T-helper 22 cell (primary cell): ENCODE measurements at places on chromosomes 13 and 19.

DNA sequence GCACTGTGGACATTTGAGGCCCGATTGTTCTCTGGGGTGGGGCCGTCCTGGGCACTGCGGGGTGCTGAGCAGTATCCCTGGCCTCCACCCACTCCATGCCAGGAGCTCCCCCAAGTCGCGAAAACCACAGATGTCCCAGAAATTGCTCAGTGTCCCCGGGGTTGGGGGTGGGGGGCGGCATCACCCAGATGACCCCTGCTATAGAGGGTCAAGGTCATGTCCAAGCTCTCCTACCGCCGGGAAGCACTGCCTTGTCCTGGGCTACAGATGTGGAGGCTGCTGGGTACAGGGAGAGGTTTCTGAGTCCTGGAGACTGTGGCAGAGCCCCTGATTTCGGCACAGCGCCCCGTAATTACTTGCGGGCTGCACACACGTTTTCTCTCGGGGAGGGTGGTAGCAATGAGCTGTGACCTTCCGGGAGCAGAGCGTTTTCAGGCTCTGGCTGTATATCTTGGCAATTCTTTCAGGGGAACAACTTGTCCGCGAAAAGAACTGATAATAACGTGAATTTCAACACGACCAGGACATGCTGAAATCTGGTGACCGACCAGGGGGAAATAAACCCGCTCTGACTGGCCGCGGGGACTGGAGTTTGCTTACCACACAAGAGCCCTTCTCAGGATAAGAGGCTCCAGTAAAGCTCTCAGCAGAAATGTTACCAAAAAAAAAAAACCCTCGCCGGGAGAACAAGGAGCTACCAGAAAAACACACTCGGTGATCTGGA, 68.1 kb downstream of the GNG7 start:
- DNase-seq: no peak

DNA sequence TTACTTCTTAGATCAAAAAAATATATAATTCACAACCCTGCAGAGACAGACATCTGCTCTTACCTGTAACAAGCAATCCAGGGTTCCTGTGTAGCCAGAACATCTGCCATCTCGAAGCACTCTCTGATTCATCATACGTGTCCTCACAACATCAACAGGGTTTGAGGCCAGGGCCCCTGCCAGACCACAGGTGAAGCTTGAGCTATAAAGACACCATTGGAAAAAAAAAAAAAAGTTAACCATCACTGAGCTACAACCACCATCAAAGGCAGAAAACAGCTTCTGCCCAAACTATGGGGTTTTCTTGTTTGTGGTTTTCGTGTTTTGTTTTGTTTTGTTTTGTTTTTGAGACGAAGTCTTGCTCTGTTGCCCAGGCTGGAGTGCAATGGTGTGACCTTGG, 19.3 kb downstream of the SLC25A30 start:
- peak; percentile 56 for DNase-seq

DNA sequence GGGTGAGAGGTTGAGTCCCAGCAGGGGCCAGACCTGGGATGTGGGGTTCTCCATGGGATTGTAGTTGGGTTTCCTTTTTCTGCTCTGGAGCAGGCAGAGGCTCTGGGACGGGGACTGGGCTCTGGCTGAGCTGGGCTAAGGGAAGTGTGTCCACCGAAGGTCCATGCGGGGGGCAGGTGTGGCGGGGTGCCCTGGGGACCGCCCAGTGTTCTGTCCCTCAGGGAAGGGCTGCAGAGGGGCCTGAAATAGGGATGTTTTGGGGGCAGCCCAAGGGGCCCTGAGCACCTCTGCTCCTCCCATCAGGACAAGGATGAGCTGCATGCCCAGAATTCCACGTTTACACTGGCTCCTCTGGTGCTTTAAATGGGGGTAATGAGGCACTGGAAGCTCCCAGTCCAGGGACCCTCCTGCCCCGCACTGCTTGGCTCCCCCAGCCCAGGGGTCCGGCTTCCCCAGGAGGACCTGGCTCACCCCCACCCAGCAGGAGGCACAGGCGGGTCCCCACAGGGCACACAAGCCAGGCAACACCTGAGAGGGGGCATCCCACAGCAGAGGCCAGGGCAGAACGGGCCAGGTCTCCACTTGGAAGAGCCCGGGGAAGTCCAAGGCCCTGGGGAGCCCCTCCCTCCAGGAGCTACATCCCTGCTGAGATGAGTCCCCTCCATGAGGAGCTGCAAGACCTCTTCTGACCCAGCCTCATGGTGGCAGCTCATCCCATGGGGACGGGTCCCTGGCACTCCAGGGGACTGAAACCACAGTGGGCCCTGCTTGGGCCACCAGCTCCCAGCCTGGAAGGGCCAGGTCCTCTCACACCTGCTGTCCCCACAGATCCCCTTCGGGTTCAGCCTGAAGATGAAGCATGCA, 14.7 kb upstream of the ZNF14 start:
- no peak for DNase-seq

- DNase-seq: no peak
Observed at GRCh38 chr19:41844601-41845000, at the start of gene LYPD4. TSS of gene LYPD4 (minus strand) at chr19:41844683. CDS start at chr19:41839285, 5,398 bp downstream.

GRCh38 chr13:21147827-21148226, 28.5 kb downstream of the SKA3 start:
- DNase-seq: no peak

DNA sequence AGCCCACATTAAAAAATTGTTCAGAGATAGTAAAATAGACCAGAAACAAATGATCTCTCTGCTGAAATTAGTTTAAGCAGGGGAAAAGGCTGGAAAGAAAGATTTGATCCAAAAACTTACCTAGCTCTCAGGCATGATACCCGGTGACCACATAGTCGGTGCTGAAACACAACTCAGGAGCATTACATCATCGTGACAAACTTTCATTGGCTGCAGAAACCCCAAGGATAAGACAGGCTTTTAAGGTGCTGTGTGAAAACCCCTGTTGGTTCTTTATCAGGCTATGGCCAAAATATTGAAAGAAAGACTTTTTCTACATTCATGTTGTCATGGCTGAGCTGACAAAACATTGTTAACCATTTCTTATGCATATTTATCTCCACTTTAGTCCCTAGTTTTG, 171.7 kb upstream of the KLF12 start:
- DNase-seq: no peak

DNA sequence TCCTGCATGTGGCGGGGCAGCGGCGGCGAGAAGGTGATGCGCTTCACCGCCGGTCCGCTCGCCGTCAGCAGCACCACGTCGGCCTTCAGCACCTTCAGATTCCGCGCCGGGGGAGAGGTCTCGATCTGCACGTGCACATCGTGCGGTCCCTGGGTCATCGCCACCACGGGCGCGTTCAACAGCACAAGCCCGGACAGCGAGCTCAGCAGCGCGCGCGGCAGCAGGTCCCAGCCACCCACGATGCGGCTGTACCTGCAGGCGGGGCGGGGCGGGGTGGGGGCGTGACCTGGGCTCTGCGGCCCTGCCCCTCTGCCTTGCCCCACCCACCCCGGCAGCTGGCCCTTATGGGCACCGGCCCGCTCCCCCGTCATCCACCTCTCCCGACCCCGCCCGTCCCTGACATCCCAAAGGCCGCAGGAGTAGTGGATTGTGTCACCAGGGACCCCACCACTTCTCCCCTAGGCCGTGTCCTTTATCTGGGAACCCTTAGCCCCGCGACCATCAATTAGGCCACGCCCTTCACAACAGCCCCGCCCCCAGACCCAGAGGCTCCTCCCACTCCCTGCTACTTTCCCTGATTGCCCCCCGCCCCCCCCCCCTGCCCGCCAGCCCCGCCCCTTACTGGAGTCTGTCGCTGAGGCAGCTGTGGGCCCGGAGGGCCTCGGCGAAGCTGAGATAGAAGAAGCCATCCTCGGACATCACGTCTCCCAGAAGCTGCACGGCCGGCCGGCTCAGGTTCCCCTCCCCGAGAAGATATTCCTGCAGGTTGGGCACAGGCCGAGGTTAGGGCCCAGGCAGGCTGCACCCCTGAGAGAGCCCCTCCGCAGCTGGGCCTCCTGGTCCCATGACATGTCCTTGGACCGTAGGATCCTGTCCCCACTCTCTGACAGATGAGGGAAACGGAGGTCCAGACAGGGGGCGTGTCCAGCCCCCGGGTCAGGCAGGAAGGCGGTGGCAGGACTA, 6.1 kb downstream of the IL4I1 start:
- DNase-seq: peak; percentile 61

- DNase-seq: no peak
Observed at GRCh38 chr13:45792827-45793303, 58.7 kb downstream of the SIAH3 start.

GRCh38 chr19:48154003-48154402, 16.1 kb downstream of the LIG1 start:
- no peak for DNase-seq

DNA sequence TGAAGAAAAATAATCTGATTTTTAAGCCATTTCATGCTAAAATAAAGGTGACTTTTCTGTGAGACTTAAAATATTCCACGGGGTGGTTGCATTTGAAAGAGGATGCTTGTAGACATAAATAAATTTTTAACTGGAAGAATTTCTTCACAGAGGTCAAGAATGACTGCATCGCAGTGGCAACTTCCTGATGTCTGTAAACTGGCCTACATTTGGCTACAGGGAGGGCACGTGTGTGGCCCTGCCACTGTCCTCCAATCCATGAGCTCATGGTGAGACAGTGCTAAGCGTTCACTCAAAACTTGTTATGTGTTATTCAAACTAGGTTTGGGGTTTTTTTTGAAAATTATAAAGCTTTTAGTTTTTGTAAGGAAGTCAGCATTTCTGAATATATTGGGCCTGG, 1089.3 kb downstream of the EFNB2 start:
- DNase-seq: no peak

- DNase-seq: no peak
Observed at GRCh38 chr19:12230751-12231733, 63.6 kb downstream of the ZNF44 start.

DNA sequence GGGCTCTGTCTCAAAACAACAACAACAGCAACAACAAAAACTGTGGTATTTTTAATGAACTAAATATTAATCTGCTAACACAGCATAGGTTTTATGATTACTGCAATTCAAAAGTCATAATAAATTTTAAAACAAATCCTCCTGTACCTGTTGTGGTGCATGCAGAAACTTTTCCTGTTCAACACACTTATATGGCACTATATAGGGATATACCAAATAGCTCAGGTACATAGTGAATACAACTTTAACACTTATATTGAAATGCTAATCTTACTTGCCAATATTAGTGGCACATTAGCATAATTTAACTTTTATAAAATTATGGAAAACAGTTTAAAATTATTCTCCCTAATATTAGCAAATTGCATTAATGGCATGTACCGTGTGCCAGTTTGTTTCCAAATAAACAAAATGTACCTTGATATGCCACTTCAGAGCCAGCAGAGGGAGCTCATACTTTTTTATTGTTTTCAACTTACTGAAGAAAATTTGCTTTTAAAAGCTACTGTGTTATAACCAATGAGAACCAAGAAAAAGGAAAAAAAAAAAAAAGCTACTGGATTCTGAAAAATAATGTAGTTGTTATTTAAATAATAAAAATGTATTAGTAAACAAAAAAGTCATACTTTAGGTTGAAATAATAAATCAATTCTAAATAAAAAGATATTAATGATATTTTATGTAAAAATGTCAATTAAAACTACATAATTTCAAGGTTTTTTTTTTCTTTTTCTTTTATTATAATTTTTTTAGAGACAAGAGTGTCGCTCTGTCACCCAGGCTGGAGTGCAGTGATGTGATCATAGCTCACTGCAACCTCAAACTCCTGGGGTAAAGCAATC, 18.0 kb upstream of the RBM26 start:
- no peak for DNase-seq

DNA sequence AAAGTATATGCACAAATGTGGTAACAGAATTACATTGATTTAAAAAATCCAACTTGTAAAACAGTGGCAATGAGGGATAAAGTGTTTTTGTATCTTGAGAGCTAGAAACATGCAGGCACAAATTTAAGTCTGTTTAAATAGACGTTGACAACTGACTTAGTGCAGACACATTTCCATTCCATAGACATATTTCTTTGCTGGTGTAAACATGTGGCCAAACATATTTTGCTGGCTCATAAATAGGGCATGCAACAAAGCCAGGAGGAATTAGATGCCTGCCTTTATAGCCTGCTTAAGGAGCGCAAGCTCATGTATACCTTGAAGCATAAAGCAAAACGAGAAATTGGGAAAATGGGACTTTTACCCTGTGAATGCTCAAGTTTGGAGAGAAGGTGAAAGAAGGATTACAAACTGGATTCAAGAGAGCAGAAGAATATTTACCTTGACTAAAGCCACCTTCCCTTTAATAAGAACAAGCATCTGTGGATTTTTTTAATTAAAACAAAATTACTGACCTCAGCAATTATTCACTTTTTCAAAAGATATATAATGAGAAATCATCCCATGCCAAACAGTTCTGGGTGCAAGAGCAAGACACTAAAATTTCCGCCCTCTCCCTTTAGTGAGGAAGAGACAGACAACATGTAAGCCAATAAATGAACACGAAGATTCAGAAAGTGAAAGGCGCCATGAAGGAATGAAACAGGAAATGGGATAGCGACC, 71.0 kb downstream of the DCT start:
- DNase-seq: no peak

- DNase-seq: no peak
Observed at GRCh38 chr19:15298847-15299567, 33.3 kb downstream of the BRD4 start.

DNA sequence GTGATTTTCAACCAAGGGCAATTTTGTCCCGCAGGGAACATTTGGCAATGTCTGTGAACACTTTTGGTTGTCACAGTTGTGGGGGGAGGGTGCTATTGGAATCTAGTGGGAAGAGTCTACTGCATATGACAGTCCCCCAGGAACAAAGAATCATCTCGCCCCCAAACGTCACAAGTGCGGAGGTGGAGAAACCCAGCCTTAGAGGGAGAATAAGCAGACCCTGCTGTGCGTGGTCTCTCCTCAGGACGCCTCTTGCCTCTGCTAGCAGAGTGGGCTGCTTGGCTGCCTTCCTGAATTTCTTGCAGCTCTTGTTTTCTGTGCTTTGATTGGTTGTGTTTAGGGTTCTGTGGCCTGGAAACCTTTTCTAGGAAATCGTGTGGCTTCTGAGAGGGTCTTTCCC, 42.5 kb downstream of the NFIX start:
- no peak for DNase-seq

DNA sequence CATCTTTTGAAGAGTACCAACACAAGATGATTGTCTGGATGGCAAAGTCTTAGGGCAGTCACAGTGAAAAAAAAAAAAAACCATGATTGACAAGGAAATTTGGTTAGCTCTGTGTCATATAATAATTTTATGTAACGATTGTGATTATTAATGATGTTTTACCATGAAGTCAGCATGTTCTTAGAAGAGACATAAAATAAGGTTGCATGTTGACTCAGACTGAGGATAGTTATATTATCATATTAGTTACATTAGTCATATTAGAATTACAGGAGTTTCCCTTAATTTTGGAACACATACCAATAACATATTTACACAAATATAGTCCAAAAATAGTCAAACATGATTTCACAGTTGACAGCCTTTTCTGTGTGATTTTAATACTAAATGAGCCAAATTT, 5.7 kb downstream of the ZNF431 start:
- no peak for DNase-seq

DNA sequence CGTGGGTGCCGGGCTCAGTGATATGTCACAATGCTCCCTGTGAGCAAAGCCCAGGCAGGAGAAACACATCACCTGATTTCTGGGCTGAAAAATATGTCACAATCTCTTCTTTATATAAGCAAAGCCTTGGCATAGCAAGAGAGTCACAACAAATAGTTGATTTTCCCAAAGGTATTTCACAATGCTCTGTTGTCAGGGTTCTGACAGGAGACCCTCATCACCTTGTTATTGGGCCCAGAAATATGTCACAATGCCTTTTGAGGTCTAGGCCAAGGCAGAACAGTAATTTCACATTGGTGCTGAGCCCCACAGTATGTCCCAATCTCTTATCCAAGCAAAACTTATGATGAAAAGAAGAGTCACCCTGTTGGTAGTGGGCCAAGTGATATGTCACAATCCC, 125.7 kb downstream of the ZNF675 start:
- no peak for DNase-seq

- no peak for DNase-seq
Observed at GRCh38 chr13:43030548-43030947, 7.2 kb downstream of the DNAJC15 start.
